ENCODE measurements at places on chromosomes 7 and 10. TPM values are rescaled to one million over a fixed set of nuclear protein-coding genes. Genes with fewer than 3 reads are reported as not detected.

LRRTM3 gene
- not detected for total RNA-seq

PHKG1 gene
- total RNA-seq: not detected

ATP5MK gene
- total RNA-seq: 195 TPM

DNA sequence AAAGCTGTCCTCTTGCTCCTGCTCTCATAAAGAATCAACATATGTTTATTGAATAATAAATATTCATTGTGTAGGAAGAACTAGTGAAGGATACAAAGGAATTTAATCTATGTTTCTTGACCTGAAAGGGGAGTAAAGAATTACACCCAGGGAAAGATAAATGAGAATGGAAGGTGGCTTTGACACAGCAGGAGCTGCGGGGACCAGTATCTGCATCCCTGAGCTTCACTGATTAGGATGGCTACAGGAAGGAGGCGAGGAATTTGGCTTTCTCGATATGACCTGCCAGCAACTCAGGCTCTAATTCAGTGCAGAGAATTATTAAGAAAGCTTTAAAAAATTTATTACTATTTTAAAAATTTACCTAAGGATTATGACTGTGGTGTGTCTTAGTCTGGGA is 194.6 kb downstream of the SEC23IP start:
- no peak for DNase-seq
- no peak overlapping the region for H3K27ac ChIP-seq
- no peaks in the 10 kb centered on the region for H3K36me3 ChIP-seq
- peaks cover 7% of the 10 kb centered on the region for H3K27me3 ChIP-seq
- H3K4me1 ChIP-seq: no peaks in the 10 kb centered on the region

- peak overlapping the region; percentile 58 for H3K27ac ChIP-seq
- peaks cover 41% of the 10 kb centered on the region for H3K4me1 ChIP-seq
- DNase-seq: no peak
- H3K36me3 ChIP-seq: peaks cover 32% of the 10 kb centered on the region
Observed at GRCh38 chr10:69346776-69347175, 68.5 kb downstream of the HK1 start.

- H3K4me1 ChIP-seq: no peaks in the 10 kb centered on the region
- no peaks in the 10 kb centered on the region for H3K27me3 ChIP-seq
- no peak overlapping the region for H3K27ac ChIP-seq
- DNase-seq: no peak
- no peak overlapping the region for H3K4me3 ChIP-seq
- H3K36me3 ChIP-seq: no peaks in the 10 kb centered on the region
Observed at GRCh38 chr10:59057345-59057744, 119.1 kb upstream of the PHYHIPL start.

GRCh38 chr10:78194539-78195402 is 161.1 kb downstream of the RPS24 start:
- no peaks in the 10 kb centered on the region for H3K27me3 ChIP-seq
- H3K27ac ChIP-seq: no peak overlapping the region
- H3K4me1 ChIP-seq: peaks cover 9% of the 10 kb centered on the region
- H3K36me3 ChIP-seq: no peaks in the 10 kb centered on the region

DNA sequence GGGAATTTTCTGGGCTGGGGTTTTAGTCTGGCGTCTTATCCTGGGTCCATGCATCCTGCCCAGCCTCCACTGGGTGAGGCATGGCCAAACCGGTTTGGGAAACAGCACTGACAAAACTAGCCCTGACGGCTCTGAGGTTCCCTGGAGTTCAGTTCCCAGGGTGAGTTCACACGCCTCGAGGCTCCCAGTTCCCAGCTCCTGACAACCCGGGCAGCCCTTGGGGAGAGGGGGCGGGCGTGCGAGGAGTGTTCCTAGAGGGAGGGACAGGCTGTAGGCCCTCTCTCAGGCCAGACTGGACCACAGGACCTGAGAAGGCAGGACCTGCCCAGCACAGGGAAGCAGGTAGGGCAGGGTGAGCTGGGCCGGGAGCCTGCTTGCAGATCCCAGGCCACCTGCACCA is 82.3 kb upstream of the PPIF start:
- peak overlapping the region; percentile 78 for H3K27ac ChIP-seq
- no peak overlapping the region for H3K4me3 ChIP-seq
- peak; percentile 76 for DNase-seq
- H3K4me1 ChIP-seq: peaks cover 83% of the 10 kb centered on the region
- H3K36me3 ChIP-seq: peaks cover 28% of the 10 kb centered on the region
- no peaks in the 10 kb centered on the region for H3K27me3 ChIP-seq

- no peak overlapping the region for H3K4me3 ChIP-seq
- no peak overlapping the region for H3K27ac ChIP-seq
- DNase-seq: no peak
- peaks cover 15% of the 10 kb centered on the region for H3K36me3 ChIP-seq
- no peaks in the 10 kb centered on the region for H3K27me3 ChIP-seq
- no peaks in the 10 kb centered on the region for H3K4me1 ChIP-seq
Observed at GRCh38 chr7:138889582-138890498, 91.3 kb downstream of the KIAA1549 start.

- DNase-seq: peak; percentile 40
- H3K4me1 ChIP-seq: peaks cover 66% of the 10 kb centered on the region
- H3K36me3 ChIP-seq: peaks cover 47% of the 10 kb centered on the region
- no peak overlapping the region for H3K27ac ChIP-seq
- H3K4me3 ChIP-seq: no peak overlapping the region
Observed at GRCh38 chr10:70162892-70163201, 7.5 kb downstream of the SAR1A start.
